ENCODE measurements at places on chromosomes 4 and X.

GRCh38 chrX:72079607-72080006, 52.1 kb downstream of the RTL5 start:
- no peak for DNase-seq

DNA sequence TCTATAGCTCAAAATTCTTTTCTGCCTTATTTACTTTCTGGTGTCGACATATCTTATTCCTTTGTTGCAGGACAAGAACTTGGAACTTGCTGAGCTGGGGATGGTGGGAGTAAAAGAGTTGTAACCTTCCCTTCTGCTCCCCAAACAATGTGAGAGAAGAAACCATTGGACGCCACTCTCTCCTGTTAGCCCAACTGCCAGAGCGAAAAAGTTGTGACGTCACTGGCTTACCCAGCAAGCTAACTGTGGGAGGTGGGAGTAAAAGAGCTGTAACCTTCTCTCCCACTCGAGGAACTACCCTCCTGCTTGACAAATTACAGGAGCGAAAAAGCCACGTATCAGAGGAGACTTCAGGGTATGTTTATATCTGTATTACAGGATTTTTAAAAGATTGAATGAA, 90.0 kb upstream of the PCDH10 start:
- DNase-seq: no peak

GRCh38 chr4:14364953-14365536, 637.2 kb upstream of the CPEB2 start:
- no peak for DNase-seq

DNA sequence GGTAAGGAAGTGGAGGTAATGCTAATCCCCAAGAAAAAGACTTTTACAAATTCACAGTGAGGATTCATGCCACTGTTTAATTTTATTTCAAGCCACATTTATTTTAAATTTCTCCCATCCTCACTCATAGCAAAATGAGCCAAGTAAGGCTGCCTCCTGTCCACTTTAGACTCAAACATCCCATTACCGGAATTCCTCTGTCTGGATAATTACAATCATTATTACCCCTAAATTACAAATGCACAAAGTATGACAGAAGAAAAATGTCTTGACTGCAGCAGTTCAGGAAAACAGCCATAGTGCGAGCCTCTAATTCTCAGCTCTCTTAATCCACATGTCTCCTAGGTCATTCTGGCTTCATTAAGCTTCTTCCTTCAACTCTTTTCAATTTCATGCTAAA, 57.0 kb downstream of the MAPK10 start:
- DNase-seq: no peak
